Psoas muscle (tissue), 8 donors: ENCODE measurements at places on chromosomes 3 and 15. TPM values are rescaled to one million over a fixed set of nuclear protein-coding genes. Genes with fewer than 3 reads are reported as not detected.

DNA sequence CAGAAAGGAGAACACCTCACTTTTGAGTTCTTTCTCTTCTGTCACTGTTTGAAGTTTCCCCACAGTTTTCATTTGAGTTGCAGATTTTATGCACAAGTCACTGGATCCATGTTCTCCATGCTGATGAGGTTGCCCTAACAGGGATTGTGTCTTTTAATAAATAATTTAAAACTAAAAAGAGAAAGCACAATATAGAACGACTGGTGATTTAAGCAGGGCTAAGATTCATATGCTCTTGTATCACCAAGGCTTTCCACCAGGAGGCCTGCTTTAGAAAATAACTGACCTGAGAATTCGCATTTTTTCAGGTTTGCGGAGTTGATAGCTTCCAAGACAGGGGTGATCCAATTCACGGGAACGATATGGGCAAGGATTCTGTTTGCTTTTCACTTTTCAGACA, 252.0 kb upstream of the VEPH1 start:
- H3K4me3 ChIP-seq: no peak overlapping the region
- H3K27me3 ChIP-seq: no peaks in the 10 kb centered on the region
- H3K36me3 ChIP-seq: no peaks in the 10 kb centered on the region
- H3K4me1 ChIP-seq: no peaks in the 10 kb centered on the region
- no peak overlapping the region for H3K27ac ChIP-seq

DNA sequence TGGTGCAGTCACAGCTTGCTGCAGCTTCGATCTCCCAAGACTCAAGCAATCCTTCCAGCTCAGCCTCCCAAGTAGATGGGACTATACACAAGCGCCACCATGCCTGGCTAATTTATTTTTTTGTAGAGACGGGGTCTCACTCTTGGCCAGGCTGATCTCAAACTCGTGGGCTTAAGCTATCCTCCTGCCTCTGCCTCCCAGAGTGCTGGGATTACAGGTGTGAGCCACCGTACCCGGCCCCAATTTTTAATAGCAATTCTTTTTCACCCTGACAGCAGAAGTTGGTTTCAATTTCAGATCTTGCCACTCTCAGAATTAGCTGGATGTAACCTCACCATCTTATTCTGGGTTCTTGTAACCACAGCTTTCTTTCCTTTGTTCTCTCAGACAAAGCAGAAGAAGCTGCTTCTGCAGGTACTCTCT, 64.8 kb downstream of the TRIM71 start:
- H3K27me3 ChIP-seq: no peaks in the 10 kb centered on the region
- H3K36me3 ChIP-seq: no peaks in the 10 kb centered on the region
- no peak overlapping the region for H3K27ac ChIP-seq

- H3K27ac ChIP-seq: no peak overlapping the region
Measured at GRCh38 chr3:146164506-146164905, 3.5 kb upstream of the PLOD2 start.

DNA sequence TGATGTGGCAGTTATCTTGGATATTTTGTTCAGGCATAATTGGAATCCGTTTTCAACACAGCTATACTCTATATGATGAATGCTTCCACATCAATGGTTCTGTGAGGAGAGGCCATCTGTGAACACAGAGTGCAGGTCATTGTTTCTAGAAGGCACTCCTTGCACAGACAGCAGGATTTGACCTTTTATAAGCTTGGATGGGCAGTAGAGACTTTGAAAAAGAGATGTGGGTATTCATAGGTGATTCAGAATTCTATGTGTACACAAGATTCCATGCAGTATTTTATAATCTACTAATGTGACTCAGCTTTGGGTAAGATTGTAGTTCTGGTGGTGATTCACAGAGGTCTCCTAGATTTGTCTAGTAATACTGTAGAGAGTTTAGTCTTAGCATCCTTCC, 12.5 kb downstream of the ARPP21 start:
- peaks cover 52% of the 10 kb centered on the region for H3K4me1 ChIP-seq
- H3K4me3 ChIP-seq: peak overlapping the region; percentile 51
- H3K27me3 ChIP-seq: no peaks in the 10 kb centered on the region
- H3K27ac ChIP-seq: peak overlapping the region; percentile 90
- H3K36me3 ChIP-seq: no peaks in the 10 kb centered on the region
- DNase-seq: no peak

DNA sequence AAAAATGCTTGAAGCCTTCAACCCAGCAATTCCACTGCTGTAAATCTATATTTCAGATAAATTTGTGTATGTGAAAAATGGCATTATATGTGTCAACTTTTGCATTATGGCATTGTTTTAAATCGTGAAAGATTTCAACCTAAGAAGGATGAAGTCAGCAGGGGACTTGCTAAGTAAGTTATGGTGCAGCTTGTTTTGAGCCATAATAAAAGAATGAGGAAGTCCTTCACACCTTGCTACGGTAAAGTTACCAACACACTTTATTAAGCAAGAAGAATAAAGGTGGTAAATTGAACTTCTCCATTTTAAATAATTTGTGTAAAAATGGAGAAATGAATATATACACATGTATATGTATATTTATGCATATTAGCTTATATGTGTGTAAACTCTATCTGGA, 371.4 kb downstream of the ROBO2 start:
- no peak overlapping the region for H3K4me3 ChIP-seq
- no peak overlapping the region for H3K27ac ChIP-seq

- H3K4me3 ChIP-seq: no peak overlapping the region
- no peaks in the 10 kb centered on the region for H3K27me3 ChIP-seq
- no peaks in the 10 kb centered on the region for H3K36me3 ChIP-seq
- H3K4me1 ChIP-seq: no peaks in the 10 kb centered on the region
- no peak for DNase-seq
Measured at GRCh38 chr3:166085164-166085856, 248.1 kb upstream of the BCHE start.

GRCh38 chr3:58250093-58250707, 12.6 kb downstream of the ABHD6 start:
- H3K4me1 ChIP-seq: no peaks in the 10 kb centered on the region
- H3K27ac ChIP-seq: no peak overlapping the region
- no peak overlapping the region for H3K4me3 ChIP-seq
- no peaks in the 10 kb centered on the region for H3K27me3 ChIP-seq

DNA sequence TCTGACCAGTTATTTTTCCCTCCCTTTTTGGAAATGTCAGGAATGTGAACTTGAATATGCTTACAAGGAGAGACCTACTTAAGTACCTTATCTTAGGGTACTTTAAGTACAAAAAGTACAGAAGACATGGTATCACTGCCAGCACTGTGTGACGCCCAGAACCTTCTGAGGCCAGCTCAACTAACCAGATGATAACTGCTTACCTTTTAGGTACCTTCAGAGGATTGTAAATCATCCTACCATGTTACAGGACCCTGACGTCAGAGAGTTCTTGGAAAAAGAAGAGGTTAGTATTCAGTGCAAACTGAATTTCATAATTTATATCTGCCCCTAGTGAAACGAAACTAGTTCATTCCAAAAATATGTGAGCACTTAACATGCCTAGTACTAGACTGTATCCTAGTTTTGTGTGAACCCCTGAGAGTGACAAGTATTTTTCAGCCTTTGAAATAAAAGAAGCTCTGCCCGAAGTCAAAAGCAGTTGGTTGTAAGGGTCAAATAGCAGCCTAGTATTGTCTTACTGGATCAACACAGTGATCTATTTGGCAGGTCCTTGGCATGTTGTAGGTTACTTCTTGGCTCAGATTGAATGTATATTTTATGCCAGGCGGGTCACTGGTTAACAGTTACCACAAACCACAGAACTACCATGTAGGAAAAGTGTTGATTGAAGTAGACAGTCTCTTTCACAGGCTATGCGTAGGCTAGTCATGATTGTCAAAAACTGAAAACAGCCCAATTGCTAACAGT, 23.8 kb upstream of the SNX22 start:
- H3K4me1 ChIP-seq: peaks cover 10% of the 10 kb centered on the region
- DNase-seq: no peak

GRCh38 chr3:160330109-160330508, 68.9 kb downstream of the IFT80 start:
- H3K36me3 ChIP-seq: no peaks in the 10 kb centered on the region
- H3K4me3 ChIP-seq: no peak overlapping the region
- H3K27ac ChIP-seq: no peak overlapping the region
- DNase-seq: no peak
- no peaks in the 10 kb centered on the region for H3K27me3 ChIP-seq
- no peaks in the 10 kb centered on the region for H3K4me1 ChIP-seq

GRCh38 chr15:100536733-100537132, 8.0 kb upstream of the CERS3 start:
- no peak for DNase-seq
- peaks cover 3% of the 10 kb centered on the region for H3K4me1 ChIP-seq
- H3K4me3 ChIP-seq: no peak overlapping the region
- H3K27me3 ChIP-seq: no peaks in the 10 kb centered on the region
- no peaks in the 10 kb centered on the region for H3K36me3 ChIP-seq

TRANK1 gene
- 2.1 TPM for total RNA-seq

VIPR1 gene
- 0.56 TPM for total RNA-seq

AP3B2 gene
- 0.27 TPM for total RNA-seq
